ENCODE measurements at places on chromosomes 3 and 15.

- no peak for DNase-seq
Measured at GRCh38 chr15:85913461-85913860, 118.7 kb upstream of the KLHL25 start.

DNA sequence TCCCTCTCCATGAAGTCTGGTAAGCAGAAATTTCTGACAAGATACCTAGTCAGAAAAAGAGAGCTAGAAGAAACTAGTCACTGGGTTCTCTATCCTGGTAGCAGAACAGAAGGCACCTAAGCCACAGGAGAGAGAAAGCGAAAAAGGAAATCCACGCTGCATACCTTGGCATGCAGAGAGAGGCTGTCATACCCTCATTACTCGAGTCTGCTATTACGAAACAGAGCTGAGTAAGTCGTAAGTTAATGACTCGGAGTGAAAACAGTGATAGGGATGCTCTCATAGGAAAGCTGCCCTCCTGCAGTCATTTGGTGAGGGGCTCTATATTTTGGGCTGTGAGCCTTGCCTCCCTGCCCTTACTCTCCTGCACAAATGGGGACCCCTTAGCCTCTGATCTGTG is 16.2 kb downstream of the CLRN1 start:
- no peak for DNase-seq

DNA sequence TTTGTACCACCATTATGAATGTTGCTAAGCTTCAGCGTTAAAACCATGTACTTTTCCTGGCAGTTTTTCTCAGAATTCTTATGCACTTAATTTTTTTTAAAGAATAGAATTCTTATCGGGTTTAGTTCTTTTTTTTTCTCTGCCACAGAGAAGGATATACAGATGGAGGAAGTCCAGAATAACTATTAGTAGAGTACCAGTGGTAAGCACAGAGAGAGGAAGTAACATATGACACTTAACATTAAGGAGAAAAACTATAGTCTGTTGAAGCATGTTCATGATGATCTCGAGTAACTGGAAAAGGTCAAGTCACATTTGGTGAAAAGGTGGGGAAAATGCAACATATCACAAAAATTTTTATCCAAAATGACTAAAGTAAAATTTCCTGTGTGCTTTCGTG is 68.9 kb downstream of the RNF13 start:
- DNase-seq: no peak

GRCh38 chr15:33460166-33460805 is 149.5 kb downstream of the RYR3 start:
- DNase-seq: no peak

DNA sequence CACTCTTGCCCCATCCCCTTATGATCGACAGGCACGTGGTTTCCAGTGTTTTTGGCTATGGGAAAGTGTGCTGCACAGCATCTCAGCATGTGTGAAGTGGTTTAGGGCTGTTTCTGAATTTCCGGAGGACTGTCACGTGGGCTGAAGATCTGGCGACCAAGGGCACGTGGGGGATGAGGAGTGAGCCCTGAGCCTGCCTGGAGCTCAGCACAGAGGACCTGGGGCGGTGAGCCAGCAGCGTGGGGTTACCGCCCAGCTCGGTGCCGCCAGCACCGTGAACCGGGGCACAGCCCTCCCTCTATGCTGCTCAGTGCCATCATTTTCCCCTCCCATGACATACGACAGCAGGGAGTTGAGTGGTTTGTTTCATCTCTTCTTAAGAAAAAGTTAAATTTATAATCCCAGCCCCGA is 150.2 kb downstream of the DNAJB8 start:
- DNase-seq: no peak

DNA sequence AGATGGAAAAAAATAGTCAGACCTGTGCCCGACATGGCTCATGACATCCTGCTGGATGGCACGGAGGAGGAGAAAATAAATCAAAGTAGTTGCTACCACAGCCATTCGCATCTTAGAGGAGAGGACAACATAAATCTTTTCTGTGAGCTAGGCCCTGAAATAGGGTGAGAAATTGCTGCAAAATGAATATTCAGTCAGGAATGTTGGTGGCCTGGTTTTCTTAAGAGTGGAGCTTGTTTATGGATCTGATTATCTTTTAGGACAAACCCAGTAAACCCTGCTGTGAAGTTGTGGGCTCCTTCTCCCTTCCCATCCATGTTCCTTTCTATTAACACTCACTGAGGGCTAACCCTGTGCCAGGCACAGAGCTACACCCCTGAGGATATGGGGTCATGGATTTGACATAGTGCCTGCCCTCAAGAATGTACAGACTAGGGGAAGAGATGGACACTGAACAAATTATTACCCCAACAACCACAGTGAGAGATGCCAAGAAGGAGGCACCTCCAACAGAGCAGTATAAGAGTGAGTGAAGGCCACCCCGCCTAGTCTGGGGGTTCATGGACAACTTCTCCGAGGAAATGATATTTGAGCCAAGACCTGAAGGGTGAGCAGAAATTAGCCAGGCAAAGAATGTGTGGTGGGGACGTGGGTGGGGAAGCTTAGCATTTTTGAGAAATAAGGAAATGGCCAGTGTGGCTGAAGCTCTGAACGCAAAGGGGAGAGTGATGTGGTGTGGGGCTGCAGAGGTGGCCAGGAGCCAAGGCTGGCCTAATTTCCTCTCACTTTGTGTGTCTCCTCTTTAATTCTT is 68.9 kb upstream of the ARL8B start:
- DNase-seq: no peak

GRCh38 chr3:138473391-138473790 is 39.0 kb downstream of the ESYT3 start:
- no peak for DNase-seq

GRCh38 chr3:39149498-39150147 is 3.8 kb downstream of the CSRNP1 start:
- no peak for DNase-seq

DNA sequence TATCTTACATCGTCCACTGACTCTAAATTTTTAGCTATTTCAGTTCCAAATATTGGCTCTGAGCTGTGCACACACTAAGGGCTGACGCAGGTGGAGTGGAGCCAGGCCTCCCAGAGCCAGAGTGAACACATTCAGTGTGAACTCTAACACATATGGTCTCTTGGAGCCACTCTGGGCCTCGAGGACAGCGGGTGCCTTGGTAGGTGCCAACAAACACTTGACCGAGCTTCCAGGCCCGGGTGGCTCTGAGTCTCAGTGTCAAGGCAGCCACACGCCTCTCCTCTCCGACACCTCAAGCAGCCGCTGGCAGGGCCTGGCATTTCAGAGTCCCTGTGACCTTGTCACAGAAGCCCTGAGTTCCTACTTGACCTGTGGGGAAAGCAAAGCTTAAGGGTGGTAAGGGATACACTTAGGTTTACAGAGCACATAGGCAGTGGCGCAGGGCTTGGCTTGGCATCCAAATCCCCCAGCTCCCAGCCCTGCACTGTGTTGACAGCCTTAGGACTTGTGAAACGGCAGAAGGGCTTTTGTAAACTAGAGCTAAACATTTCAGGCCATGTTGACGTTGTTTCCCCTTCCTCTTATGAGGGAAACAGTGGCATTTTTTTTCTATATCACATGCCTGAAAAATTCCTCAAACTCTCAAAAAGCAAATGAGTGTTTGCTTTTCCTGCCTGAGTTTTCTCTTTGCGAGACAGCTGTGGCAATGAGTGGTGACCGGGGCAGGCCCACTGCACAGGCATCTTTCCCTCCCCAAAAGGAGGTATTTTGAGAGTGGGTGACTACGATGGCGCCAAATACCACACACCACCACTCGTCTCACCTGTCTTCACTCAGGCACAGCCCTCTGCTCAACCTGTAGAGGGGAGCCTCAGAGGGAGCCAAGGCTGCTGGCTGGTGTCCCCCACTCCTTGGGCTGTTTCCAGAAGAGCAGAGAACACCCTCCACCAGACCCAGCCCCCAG is 60.8 kb downstream of the DAPK2 start:
- DNase-seq: no peak

- DNase-seq: no peak
Measured at GRCh38 chr3:64295594-64295993, 70.3 kb upstream of the PRICKLE2 start.

DNA sequence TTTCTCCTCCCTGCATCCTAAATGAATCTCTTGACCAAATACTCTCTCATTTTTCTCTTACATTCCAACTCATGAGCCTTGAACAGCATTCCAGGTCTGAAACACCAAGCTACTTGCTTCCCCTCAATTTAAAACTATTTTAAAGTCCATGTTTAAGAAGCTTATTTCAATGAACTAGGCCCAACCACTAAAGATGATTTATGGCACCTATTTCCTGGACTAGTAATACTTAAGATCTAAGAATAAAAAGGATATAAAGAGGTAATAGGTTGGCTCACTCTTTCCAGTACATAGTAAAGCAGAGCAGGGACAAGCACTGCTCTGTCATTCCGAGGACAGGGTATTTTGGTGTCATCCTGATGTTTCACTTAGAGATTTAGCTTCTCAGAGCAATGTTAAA is 219.3 kb upstream of the TMCO5A start:
- no peak for DNase-seq

DNA sequence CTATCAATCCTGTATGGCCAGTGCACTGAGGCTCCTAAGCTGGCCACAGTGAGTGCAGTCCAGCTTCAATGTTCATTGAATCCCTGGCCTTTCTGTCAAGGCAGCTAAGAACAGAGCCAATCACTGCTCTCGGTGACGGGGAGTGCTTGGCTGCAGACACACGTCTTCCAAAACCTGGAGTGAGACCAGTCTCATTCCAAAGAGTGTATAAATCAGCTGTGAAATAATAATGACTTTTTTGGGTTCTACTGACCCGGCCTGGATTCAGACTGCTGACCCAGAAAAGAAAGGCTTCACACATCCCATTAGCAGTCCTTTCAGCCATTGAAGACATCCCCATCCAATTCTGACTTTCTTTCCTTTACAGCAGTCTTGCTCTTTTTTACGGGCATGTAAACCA is 665.5 kb downstream of the GBE1 start:
- DNase-seq: no peak

DNA sequence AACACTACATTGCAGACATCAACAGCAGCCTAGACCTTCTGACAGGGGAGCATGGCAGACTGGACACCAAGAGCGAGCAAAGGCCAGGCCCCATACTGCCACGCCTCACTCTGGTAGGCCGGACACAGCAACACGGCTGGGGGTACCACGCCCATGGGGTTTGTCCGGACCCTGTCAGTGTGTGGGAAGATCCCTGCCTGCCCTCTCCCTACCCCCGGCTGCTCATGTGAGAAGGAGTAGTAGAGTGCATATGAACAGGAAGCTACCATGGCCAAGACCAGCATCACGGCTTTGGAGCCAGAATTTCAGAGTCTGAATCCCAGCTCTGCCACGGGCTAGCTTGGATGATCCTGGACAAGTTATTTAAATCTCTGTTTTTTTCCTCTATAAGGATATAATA is 27.9 kb downstream of the ALDH1L1 start:
- DNase-seq: no peak

GRCh38 chr3:173529062-173529711 is 131.6 kb downstream of the NLGN1 start:
- no peak for DNase-seq

DNA sequence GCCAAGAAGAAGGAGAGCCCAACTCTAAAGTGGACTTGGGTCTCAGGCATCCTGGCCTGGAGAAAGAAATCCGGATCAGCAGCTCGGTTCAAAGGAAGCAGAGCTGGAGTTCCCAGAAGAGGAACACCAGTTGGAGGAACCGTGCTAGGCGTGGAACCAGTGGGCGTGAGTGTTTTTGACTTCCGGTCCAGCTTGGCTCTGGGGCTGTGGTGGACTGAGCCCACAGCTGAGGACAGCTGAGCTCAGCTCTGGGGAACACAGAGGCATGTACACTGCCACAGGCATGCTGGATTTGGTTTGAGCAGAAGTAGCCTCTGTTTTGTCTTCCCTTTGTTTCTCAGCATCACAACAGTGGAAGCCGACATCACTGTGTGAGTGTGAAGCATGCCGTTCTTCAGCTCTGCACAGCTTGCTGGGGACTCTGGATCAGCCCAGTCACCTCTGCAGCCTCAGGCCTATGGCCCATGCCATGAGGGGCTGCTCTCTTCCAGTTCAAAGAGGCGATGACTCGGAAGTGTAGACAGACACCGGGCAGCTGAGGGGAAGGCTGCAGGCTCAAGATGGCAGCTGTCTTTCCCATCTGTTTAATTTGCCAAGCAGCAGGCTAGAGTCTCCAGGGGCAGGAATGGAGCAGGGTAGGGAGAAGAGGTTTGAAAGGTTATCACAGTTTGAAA is 185.8 kb upstream of the UBE3A start:
- no peak for DNase-seq

- no peak for DNase-seq
Measured at GRCh38 chr15:70748281-70748747, 15.0 kb downstream of the UACA start.

GRCh38 chr15:80260551-80260950 is 8.5 kb upstream of the CTXND1 start:
- DNase-seq: no peak

DNA sequence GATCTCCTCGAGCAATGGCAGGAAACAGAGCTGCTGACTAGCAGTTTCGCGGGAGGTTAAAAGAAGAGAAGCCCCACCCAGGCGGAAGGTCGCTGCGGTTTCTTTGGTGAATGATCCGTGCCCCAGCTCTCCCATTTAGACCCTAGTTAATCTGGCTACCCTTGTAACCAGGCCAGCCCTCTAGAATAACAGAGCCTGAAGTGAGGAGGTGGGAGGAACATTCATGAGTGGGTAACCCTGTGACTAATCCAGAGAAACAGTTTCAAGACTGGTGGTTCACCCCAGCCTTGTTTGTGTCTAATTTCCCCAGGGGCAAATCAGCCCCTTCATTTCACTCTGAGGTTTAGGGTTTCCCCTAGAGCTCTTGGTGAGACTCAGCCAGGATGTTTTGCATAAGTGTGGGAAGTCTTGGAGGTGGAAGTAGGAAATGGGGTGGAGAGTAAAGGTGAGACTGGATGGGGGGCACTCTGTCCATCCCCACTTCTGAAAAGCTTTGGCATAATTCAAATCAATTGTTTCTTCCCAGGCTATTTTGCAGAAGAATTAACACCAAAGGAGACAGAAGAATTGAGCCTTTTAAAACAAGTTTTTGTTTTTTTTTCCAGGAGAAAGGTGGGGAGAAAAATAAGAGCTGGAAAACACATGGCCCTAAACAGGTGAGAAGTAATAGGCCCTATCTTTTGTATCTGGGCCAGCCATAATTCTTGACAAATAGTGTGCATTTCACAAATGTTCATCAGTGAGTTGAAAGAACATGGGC is 303.1 kb downstream of the RPLP1 start:
- no peak for DNase-seq

DNA sequence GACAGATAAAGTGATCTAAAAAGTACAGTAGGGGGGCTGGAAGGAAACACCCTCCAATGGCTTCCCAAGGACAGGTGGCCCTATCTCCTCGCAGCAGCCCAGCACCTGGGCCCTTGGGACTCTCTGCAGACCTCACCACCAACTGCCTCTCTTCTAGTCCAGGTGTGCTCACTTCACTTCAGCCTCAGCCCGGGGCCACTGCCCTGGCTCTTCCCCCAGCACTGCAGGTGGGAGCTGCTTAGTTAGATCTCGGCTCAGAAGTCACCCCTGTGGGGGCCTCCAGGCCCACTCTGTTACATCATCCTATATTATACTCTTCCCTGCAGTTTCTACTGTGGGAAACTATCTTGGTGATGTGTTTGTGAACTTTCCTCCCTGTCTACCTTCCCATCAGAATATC is 2.0 kb downstream of the KLF15 start:
- DNase-seq: no peak

GRCh38 chr3:126406389-126407296 is 11.9 kb downstream of the CFAP100 start:
- no peak for DNase-seq

All from cortex of kidney (tissue), 1 donor.